ENCODE measurements at places on chromosomes 4 and X.

DNA sequence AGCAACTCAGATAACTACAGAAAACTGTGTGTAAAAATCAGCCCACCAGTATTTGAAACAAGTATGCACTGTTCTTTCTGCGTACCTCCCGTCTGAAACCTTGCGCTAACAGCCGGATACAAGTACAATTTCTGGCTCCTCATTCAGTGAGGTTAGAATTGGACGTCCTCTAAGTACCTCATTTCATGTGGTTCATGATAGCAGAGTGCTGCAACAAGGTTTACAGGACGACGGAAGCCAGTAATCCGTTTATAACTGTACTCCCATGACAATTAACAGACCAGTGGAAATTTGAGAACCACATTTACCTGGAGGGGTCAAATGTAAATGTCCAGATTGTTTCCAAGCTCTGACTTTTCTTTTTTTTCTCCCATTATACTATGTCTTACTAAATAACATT, 52.9 kb upstream of the TENM3 start:
- no peak overlapping the region for H3K4me3 ChIP-seq
- no peak overlapping the region for H3K27ac ChIP-seq
- H3K4me1 ChIP-seq, result peaks cover 3% of the 10 kb centered on the region
- H3K36me3 ChIP-seq, result no peaks in the 10 kb centered on the region

- no peaks in the 10 kb centered on the region for H3K27me3 ChIP-seq
- H3K4me3 ChIP-seq, result no peak overlapping the region
- no peaks in the 10 kb centered on the region for H3K36me3 ChIP-seq
These were observed 66.3 kb downstream of the TSPAN7 start for GRCh38 chrX:38627683-38628082.

DNA sequence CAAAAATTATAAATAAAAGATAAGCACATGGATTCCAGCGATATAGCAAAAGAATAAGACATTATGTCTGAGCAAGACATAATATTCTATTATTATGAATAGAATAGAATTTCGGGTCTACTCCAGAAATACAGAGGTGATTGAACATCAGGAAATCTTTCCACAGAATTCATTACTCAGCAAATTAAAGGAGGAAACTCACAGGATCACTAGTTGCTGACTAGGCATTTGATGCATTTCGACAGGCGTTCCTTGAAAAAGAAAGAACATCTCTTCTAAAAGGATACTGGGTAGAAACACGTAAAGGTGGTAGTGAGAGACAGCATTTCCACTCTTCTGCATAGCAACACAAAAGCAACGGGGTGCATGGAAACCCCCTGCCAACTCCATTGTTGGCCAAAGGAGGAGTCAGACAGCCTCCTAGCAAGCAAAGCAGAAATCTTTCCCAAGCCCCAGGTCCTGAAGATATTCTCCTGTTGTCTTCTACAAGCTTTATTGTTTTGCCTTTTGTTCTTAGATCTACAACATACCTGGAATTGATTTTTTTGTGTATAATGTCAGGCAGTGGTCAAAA, 14.3 kb upstream of the PDZD4 start:
- peaks cover 18% of the 10 kb centered on the region for H3K27me3 ChIP-seq
- no peak overlapping the region for H3K27ac ChIP-seq
- H3K36me3 ChIP-seq, result no peaks in the 10 kb centered on the region
- DNase-seq, result no peak
- H3K4me1 ChIP-seq, result no peaks in the 10 kb centered on the region
- H3K4me3 ChIP-seq, result no peak overlapping the region

GRCh38 chr4:7903791-7904516, 35.7 kb downstream of the AFAP1 start:
- H3K27ac ChIP-seq, result peak overlapping the region; percentile 7
- peaks cover 30% of the 10 kb centered on the region for H3K4me1 ChIP-seq
- DNase-seq, result no peak
- no peaks in the 10 kb centered on the region for H3K36me3 ChIP-seq
- H3K4me3 ChIP-seq, result no peak overlapping the region

- DNase-seq, result peak; percentile 17
- peak overlapping the region; percentile 47 for H3K27ac ChIP-seq
- H3K4me3 ChIP-seq, result peak overlapping the region; percentile 12
- H3K27me3 ChIP-seq, result no peaks in the 10 kb centered on the region
- no peaks in the 10 kb centered on the region for H3K36me3 ChIP-seq
These were observed 363.8 kb upstream of the FTHL17 start for GRCh38 chrX:31435592-31435991.

DNA sequence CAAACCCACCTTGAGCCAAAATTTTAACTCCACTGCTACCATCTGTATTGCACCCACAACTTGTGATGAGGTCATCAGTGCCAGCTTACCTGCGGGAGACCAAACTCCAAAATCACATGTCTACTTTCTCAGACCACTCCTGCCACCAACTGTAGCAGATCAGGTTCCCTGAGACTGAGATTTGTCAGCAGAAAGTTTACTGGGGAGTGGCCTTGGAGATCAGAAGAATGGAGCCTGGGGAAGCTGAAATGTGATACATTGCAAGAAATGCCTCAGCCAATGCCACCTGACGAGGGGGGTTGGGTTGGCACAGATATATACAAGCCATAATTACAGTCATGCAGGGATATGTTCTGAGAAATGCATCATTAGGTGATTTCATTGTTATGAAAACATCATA, 19.1 kb downstream of the HAUS3 start:
- H3K4me1 ChIP-seq, result peaks cover 4% of the 10 kb centered on the region
- H3K27ac ChIP-seq, result no peak overlapping the region
- H3K4me3 ChIP-seq, result no peak overlapping the region
- H3K27me3 ChIP-seq, result no peaks in the 10 kb centered on the region

DNA sequence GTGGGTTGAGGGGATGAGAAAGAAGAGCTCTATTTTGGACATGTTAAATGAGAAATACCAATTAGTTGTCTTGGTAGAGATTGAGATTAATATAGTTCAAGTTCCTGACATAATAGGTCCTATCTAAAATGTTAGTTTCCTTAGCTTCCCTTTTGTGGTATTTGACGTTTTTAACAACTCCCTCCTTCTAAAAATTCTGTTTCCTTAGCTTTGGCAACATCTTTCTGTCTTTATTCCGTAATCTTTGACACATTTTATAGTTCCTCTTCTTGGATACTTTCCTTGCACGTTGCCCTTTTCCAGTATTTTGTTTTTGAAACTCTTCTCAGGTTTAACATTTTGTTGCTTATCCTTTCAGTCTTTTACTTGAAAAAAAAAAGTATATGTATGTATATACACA, 36.9 kb downstream of the LAMTOR3 start:
- H3K36me3 ChIP-seq, result no peaks in the 10 kb centered on the region
- no peak overlapping the region for H3K27ac ChIP-seq
- DNase-seq, result no peak
- H3K4me1 ChIP-seq, result peaks cover 9% of the 10 kb centered on the region
- no peak overlapping the region for H3K4me3 ChIP-seq
- no peaks in the 10 kb centered on the region for H3K27me3 ChIP-seq

GRCh38 chrX:16839852-16840460, 30.2 kb downstream of the RBBP7 start:
- no peak for DNase-seq
- H3K27ac ChIP-seq, result no peak overlapping the region
- H3K36me3 ChIP-seq, result peaks cover 33% of the 10 kb centered on the region
- H3K4me1 ChIP-seq, result peaks cover 19% of the 10 kb centered on the region

- no peaks in the 10 kb centered on the region for H3K36me3 ChIP-seq
- DNase-seq, result no peak
- H3K4me1 ChIP-seq, result peaks cover 15% of the 10 kb centered on the region
- no peaks in the 10 kb centered on the region for H3K27me3 ChIP-seq
- peak overlapping the region; percentile 10 for H3K27ac ChIP-seq
These were observed 76.9 kb upstream of the SCOC start for GRCh38 chr4:140296335-140297220.

- no peak overlapping the region for H3K4me3 ChIP-seq
- no peak overlapping the region for H3K27ac ChIP-seq
- H3K4me1 ChIP-seq, result peaks cover 8% of the 10 kb centered on the region
- no peaks in the 10 kb centered on the region for H3K27me3 ChIP-seq
These were observed 120.6 kb upstream of the MID1 start for GRCh38 chrX:10741003-10741402.

GRCh38 chrX:111308039-111308438, 37.8 kb upstream of the CAPN6 start:
- no peak for DNase-seq
- no peaks in the 10 kb centered on the region for H3K27me3 ChIP-seq
- no peak overlapping the region for H3K27ac ChIP-seq
- H3K4me1 ChIP-seq, result peaks cover 16% of the 10 kb centered on the region

DNA sequence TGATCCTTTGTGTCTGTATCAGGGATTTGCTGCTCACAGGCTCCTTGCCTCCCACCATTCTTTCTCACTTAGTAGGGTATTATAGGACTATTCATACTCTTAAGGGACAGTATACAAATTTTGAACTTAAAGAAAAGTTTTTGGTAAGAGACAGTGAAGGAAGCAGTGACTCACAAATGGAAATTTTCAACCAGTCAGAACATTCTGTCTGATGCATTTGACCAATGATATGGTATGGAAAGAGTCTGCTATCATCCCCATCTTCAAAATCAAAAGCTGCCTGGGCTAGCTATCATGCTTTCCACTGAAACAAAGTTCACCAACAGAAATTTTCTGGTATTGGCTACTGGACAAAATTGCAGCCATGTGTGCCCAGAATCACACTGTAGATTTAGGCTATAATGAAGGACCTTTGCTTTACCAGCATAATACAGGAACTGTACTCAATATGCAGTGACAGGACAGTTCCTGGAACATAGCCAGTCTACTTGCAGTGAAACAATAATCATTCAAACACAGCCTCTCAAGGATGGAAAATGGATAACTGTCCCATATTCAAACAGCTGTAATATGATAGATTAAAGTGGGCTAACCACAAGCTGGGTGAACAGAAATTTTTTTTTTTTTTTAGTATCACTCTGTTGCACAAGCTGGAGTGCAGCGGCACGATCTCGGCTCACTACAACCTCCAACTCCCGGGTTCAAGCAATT, 109.0 kb upstream of the ACSL4 start:
- peaks cover 7% of the 10 kb centered on the region for H3K4me1 ChIP-seq
- H3K36me3 ChIP-seq, result no peaks in the 10 kb centered on the region
- no peaks in the 10 kb centered on the region for H3K27me3 ChIP-seq

Measured in progenitor cell of endocrine pancreas (in vitro differentiated cells).